Small intestine (tissue), 16 donors: ENCODE measurements at places on chromosomes 1 and 21.

DNA sequence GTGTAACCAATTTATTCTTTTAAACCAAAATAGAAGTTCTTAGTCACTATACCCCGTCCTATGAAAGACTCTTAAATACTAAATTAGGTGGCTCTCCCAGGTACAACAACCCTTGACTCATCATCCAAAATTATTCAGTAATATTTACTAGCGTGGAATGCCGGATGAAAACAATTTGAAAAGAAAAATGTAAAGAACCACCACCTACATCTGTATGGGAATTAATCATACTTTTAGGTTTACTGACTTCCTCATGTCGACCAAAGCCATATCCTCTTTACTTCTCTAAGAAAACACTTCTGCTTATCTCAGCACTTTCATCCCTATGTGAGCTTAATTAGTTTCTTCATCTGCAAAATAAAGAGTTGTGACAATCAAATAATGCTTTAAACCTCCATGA is 139.6 kb downstream of the AKT3 start:
- no peak for DNase-seq

DNA sequence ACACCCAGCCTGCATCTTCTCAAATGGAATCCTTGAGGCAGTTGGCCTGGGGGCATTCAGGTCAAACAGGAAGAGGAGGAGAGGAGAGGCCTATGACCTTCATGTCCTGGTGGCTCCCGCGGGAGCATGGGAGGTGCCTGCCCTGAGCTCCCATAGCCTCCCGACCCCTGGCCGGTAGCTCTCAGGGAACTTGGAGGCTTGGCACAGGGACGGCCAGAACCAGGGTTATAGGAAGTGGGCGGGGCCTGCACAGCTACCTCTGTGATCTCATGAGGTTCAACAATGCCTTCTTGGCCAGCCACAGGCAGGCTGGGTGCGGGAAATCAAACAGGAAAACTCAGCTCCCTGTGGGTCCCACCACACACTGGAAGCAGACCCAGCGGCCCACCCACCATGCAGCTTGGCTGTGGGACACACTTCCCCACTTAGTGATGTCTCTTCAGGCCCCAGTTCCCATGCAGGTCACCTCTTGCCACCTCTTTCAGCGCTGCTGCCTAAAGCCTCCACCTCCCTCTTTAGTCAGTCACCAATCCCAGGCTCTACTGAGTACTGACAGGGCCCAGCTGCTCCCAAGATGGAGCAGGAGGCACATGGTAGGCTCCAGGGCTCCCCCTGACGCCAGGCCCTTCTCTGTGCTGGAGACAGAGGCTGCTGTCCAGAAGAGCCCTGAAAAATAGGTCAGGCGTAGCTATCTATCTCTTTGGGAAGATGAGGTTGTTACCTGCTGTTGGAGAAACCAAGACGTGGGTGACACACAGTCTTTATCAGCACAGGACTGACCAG is at the start of gene SLFNL1:
Gene SLFNL1 (minus strand): TSS at position 200 of the 783 bp plus-strand sequence. CDS start 1,065 bp downstream, outside the sequence.
- no peak for DNase-seq

GRCh38 chr1:202010180-202011015 is at the start of gene ELF3:
TSS of gene ELF3 (plus strand) at chr1:202010587. CDS start at chr1:202011137, 550 bp downstream.
- DNase-seq, result peak; percentile 100

DNA sequence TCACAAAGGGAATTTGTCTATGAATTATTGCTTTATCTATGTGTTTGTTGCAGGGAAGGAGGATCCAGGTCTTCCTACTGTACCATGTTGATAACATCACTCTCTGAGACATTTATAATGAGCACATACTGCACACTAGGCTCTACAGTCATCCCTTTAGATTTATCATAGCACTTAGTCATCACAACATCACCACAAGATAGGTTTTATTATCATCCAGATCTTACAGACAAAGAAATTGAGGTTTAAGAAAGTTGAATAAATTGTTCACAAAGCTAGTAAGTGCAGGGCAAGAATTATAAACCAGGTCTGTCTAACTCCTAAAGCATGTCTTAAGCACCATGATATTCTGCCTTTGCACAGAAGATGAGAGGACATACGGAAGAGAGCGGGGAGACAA is 121.1 kb upstream of the ST6GALNAC5 start:
- no peak for DNase-seq

- no peak for DNase-seq
These were observed 57.9 kb upstream of the PRKACB start for GRCh38 chr1:84086189-84086588.

DNA sequence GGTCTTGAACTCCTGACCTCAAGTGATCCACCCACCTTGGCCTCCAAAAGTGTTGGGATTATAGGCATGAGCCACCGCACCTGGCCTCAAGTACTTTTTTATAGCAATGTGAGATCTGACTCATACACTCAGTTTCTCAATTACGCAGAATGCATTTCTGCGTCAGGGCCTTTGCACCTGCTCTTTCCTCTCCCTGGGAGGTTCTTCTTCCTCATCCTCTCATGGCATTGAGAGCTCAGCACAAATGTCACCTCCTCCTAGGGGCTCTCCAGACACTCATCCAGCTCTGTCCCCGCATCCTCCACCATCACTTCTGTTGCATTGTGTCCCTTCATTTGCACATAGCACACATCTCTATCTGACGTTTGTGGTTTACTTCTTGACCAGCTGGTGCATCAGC is 418.8 kb downstream of the PTPRU start:
- DNase-seq, result no peak
